ENCODE measurements at places on chromosomes 12 and 14. TPM values are rescaled to one million over a fixed set of nuclear protein-coding genes. Genes with fewer than 3 reads are reported as not detected.
A peak's percentile ranks its signal among the peaks of the same experiment; 100 is the strongest.

Gene CMA1
- total RNA-seq: not detected

DNA sequence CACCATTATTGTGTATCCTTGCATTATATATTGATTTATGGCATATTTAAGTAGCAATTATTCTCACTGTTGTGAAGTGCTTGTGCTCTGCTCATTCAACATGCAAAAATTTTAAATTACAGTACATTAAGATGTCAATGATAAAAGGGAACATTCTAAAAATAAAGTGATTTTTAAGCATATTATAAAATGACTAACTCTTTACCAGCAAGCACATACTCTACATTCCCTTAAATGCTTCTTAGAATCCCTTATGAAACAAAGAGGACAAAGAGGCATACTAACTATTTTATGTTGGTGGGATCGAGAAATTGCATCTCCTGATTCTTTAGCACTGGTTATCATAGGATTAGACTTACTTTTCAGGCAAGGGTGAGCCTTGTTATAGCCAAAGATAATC is 46.6 kb upstream of the ZDHHC17 start:
- DNase-seq: no peak

Gene SERPINA3
- not detected for total RNA-seq

Gene VDR
- total RNA-seq: 33.4 TPM

DNA sequence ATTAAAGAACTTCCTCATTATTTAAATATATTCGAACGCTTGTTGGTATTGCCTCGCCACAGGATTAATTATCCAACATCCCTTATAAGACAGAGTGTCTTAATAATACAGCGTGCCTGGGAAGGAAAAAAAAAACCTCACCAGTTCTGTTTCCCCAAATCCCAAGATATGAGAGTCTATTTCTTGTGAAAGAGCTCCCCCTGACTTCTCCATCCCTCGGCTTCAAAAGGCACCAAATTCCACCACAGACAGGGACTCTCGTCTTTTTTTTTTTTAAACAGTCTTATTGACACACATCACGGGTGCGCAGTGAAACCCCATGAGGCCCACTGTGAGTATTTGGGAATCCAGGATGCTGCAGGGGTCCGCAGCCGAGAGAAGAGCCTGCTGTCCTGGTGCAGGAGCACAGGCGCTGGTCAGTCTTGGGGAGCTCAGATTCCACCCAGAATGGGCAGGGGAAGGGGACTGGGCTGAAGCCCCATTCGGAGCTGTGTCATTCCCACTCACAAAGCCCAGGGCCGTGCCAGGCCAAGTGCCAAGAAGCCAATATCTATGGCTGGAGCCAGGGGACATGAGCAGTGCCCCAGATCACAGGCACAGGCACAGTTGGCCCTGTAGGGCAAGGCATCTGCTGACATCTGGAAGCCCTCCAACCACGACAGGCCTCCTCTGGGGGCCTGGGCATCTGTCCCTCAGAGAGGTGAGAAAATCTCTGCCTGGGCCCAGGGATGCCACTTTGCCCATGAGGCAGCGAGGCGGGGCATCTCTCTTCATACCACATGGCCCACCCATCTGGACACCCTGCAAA is 71.9 kb downstream of the BCL11B start:
- no peak for DNase-seq

Gene SLC25A47
- not detected for total RNA-seq

GRCh38 chr12:67698672-67699581 is 50.4 kb downstream of the DYRK2 start:
- DNase-seq: peak; percentile 95

DNA sequence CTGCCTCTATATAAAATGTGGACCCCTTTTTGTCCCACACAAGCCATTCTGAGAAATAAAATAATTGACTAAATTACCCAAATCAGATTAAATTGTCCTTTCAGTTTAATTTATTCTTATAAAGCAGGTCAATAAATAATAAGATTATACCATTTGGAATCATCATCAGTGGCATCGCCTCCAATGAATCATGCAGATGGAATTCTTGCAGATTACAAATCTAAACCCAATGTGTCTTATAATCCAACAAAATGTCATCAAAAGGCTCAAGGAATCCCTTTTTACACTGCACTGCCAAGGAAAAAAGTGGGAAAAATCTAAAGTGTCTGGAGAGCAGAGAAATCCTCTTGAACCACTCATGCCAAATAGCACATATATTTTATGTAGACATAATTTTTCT is 138.2 kb upstream of the TSPAN8 start:
- DNase-seq: no peak

- DNase-seq: peak; percentile 34
Observed at GRCh38 chr14:73591690-73592449, at the start of gene ACOT4. TSS of gene ACOT4 (plus strand) at chr14:73591873. CDS start at chr14:73591960, 87 bp downstream.
